ENCODE measurements at places on chromosomes 7 and 10.
A peak's percentile ranks its signal among the peaks of the same experiment; 100 is the strongest.

- no peak for DNase-seq
These were observed 175.0 kb upstream of the LYZL2 start for GRCh38 chr10:30804478-30805055.

DNA sequence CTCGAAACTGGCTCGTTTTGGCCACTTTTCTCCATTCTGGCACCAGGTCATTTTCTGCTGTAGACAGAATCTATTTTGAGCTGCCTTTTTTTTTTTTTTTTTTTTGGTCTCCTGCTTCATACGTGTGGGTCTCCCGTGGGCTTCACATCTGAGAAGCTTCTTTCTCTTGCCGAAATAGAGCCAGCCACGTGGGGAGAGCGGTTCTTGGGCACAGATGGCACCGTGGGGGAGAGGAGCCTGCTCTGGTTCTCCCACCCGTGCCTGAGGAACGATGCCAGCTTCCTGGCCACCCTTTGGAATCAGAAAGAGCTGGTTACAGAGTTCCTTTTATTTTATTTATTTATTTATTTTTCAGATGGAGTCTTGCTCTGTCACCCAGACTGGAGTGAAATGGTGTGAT lies 48.7 kb upstream of the OCM2 start:
- DNase-seq: no peak

DNA sequence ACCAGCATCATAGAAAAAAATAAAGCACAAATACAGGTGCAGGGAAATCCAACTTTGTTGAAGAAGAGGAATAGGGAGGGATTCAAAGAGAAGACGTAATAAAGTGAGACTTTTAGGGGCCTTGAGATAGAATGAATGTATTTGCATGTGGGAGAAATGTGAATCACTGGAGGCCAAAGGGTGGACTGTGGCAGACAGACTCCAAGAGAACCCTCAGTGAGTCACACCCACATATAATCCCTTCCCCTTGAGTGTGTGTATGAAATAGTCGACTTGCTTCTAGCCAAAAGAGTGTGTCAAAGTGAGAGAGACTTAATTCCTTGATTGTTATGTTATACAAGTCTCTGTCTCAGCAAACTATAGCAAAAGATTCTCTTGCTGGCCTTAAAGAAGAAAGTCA lies 101.3 kb upstream of the GHITM start:
- DNase-seq: no peak

DNA sequence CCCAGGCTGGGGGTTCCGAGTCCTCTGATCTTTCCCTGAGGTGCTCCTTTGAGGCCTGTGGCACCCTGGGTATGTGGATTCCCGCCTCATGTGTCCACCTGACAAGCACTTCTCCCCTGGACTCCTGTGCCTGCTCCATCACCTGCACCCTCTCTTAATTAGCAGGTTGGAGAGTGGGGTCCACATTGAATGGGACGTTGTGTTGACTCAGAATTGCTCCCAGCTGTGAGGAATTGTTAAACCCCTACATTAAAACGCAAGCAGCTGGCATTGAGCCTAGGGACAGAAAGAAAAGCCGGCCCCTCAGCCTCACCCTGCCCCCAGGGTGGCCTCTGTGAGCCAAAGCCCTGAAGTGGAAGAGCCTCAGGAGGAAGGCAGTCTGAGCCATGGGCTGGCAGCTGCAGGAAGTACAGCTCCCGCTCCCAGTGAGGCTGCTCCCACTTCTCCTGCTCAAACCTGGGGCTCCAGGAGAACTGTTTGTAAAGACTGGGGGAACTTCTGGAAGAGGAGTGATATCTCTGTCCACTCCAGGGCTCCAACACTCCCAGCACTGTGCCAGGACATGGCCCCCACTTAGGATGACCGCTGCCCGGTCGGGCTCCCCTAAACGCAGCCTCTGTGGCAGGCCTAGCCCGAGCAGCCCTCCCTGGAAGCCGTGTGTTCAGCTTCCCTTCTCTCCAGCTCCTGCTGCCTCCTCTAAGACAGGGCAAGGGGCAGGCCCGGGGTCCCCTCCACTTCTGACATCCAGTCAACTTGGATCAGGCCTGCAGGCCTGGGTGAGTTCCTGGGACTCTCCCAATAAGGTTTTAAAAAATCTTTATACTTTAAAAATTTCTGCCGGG lies 1.8 kb upstream of the OPN4 start:
- no peak for DNase-seq

GRCh38 chr10:61705022-61705613 lies 42.4 kb downstream of the CABCOCO1 start:
- DNase-seq: no peak

- DNase-seq: no peak
These were observed 694.4 kb upstream of the C7orf33 start for GRCh38 chr7:147896121-147896520.

GRCh38 chr7:49093218-49093617 lies 168.9 kb downstream of the CDC14C start:
- no peak for DNase-seq

DNA sequence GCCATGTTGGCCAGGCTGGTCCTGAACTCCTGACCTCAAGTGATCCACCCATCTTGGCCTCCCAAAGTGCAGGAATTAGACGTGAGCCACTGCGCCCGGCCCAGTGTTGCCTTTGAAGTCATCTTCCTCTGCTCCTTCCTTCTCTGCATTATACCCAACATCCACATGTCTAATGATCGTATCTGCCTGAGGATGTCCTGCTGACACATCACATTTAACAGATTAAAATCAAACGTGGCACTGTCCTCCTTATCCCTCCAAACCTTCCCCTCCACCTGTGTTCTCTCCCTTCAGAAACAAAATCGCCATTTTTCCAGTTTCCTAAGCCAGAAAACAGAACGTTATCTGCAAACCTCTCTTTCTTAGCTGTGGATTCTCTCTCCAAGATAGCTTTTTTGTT lies 8.4 kb upstream of the SDK1 start:
- no peak for DNase-seq

- peak; percentile 86 for DNase-seq
These were observed 216.8 kb upstream of the CCDC6 start for GRCh38 chr10:60123172-60123571.

DNA sequence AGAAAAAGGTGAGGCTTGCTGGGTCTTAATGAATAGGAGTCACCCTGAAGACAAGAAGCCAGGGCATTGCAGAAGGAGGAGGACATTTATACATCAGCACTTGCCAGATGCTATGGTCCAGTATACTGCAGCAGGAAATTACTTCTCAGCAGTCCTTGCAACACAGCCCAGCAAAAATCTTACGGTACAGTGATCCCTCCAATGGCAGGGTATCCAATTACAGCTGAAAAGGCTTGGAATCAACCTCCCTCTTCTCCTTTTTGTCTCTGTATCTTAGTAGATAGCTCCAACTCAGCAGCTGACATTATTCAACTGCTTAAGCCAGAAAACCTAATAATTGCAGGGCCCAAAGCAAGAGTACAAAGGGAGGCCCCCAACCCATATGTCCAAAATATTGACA lies 128.3 kb upstream of the COBL start:
- DNase-seq: no peak

- DNase-seq: no peak
These were observed 10.2 kb downstream of the EMX2 start for GRCh38 chr10:117552701-117553141.

GRCh38 chr7:81264116-81264515 lies 345.3 kb upstream of the SEMA3C start:
- DNase-seq: no peak

GRCh38 chr7:142827951-142828500 lies 26.9 kb upstream of the EPHB6 start:
- DNase-seq: no peak

GRCh38 chr10:102020938-102021337 lies 35.0 kb downstream of the ARMH3 start:
- no peak for DNase-seq

- no peak for DNase-seq
These were observed 116.5 kb upstream of the EEPD1 start for GRCh38 chr7:36036590-36036989.

DNA sequence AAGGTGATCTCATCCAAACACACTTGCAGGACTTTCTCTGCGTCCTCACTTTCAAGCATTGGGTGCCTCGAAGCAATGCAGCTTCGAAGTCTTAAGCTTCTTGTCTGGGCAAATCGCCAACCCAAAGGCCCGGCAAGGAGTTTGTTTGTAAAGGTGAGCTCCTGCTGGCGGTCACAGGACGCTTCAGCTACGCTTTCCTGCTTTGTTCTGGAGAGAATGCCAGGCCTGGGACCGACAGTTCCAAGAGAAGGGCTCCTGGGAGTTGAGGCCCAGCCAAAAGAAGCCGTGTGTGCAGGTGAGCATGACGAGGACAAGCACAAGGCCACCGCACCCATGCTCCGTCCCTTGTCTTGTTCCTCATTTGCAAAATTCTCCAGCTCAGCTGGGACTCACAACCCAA lies 106.6 kb upstream of the DOCK1 start:
- no peak for DNase-seq

DNA sequence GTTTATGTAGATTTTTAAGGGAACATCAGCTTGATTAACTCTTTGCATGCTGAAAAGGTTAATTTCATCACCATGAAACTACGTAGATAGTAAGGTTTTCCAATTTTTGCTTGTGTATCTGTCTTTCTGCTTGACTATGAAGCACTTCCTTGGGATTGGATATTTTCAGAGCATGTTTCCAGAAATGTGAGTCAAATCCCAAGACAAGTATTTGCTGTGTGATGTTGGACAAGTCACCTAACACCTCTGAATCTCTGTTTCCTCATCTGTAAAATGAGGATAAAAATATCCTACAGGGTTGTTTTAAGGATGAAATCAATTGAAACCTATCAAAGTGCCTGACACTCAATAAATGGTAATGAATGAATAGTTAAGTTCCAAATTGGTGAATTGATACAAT lies 42.4 kb downstream of the ANK3 start:
- no peak for DNase-seq

DNA sequence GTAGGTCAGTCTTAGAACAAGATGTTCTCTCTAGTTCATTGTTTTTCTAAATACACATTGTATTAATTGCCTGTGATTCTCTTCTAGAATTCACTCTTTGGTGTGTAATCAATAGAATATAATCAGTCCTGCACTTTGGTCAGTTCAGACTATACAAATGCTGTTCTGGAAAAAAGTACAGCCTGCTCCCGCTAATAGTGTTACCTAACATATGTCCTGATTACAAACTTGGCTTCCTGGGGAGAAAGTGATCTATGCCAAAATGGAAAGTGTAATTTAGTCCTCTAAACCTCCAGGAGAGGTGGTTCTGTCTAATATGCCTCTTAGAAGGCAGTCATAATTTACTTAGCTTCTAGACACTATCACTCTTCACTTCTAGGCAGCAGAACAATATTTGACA lies 215.5 kb downstream of the SEMA3D start:
- no peak for DNase-seq

- no peak for DNase-seq
These were observed 2.3 kb upstream of the IGF2BP3 start for GRCh38 chr7:23472556-23472955.

- DNase-seq: no peak
These were observed 350.9 kb upstream of the LRGUK start for GRCh38 chr7:133776266-133776665.

GRCh38 chr10:95374597-95375209 lies 83.9 kb upstream of the PDLIM1 start:
- peak; percentile 61 for DNase-seq

GRCh38 chr10:59397961-59398360 lies 35.6 kb upstream of the FAM13C start:
- DNase-seq: no peak

DNA sequence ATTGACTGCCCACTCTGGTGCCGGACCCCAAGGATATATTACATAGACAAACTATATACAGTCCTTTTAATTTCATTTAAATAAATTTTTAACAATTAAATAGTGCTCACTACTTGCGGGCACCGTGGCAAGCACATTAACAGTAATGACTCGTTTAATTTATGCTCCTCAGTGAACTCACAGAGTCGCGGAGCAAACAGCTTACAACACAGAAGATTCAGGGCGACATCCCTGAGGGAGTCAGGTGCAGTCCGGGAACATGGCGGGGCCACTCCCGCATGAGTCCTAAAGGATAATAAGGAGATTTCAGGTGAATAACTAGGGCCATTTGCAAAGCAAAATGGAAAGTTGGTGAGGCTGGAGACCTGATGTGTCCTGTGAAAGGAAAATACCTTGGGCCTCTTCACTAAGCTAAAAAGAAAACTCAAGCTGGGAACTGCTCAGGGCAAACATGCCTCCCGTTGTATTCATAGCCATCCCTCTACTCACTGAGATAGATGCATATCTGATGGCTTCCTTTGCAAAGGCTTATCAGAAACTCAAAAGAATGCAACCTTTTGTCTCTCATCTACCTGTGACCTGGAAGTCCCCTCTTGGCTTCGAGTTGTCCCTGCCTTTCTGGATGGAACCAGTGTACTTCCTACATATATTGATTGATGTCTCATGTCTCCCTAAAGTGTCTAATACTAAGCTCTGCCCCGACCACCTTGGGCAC lies 125.6 kb downstream of the KLF6 start:
- no peak for DNase-seq

- no peak for DNase-seq
These were observed 11.4 kb upstream of the DOCK1 start for GRCh38 chr10:126893841-126894240.

Measured in kidney glomerular epithelial cell (primary cell).